ENCODE measurements at places on chromosomes 11 and 22. TPM values are rescaled to one million over a fixed set of nuclear protein-coding genes. Genes with fewer than 3 reads are reported as not detected.

The FAM227A gene
- total RNA-seq = 2.9 TPM

The C11orf91 gene
- 0.32 TPM for total RNA-seq

The DGCR6 gene
- total RNA-seq = 2.4 TPM

The PANX2 gene
- 0.65 TPM for total RNA-seq

The CHRM1 gene
- total RNA-seq = not detected

The GGTLC3 gene
- total RNA-seq = not detected

The PIM3 gene
- total RNA-seq = 129 TPM

The PHOX2A gene
- not detected for total RNA-seq

The GGT5 gene
- total RNA-seq = 1.4 TPM

The CELSR1 gene
- 0.15 TPM for total RNA-seq

The FREY1 gene
- 0.65 TPM for total RNA-seq

The LGALS12 gene
- total RNA-seq = not detected

The TMEM109 gene
- total RNA-seq = 45.1 TPM

The TMEM126B gene
- 78.3 TPM for total RNA-seq

The AMPD3 gene
- 0.97 TPM for total RNA-seq

The TRAF6 gene
- 5.8 TPM for total RNA-seq

Data from epithelial cell of umbilical artery (primary cell).